ENCODE measurements at places on chromosomes 13 and 19.

DNA sequence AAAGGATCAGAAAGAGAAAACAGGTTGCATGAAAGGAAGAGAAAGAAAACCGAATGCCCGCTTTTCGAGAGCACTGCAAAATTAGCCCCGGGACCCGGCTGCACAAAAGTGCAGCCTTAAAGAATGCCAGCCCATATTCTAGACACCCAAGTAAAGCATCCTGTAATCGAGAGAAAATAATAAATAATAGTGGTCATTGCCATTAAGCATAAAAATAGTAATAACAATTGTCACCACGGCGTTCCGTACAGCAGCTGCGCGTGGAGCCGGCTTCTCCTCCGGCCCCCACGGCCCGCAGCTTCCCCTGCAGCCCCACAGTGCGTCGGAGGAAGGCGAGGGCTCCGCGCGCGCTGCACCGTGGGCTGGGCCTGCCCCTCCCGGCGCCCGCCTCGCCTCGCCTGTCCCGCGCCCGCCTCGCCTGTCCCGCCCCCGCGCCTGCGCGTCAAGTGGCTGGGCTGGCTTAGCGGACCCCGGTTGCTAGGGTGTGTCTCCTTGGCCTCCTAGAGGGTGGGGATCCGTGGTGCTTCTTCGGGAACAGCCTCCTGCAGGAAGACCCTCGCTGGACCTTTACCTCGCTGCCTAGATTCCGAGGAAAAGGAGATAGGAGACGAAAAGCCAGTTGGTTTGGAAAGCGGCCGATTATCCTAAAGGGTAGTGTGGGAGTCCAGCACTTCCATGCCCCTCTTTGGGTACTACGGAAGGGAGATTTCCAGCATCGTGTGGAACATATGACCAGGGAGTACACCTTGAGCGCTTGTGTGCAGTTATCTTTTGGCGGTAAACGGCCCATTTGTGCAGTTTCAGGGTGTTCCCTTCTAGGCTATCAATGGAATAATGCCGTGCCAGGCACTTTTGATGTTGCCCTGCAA lies at the start of gene LRRC63:
LRRC63 (plus strand) TSS at position 446 of the 869 bp plus-strand sequence. CDS start 1,107 bp downstream, outside the sequence.
- peak; percentile 93 for DNase-seq

GRCh38 chr19:53424968-53425597 lies 6.7 kb upstream of the ZNF761 start:
- peak; percentile 58 for DNase-seq

DNA sequence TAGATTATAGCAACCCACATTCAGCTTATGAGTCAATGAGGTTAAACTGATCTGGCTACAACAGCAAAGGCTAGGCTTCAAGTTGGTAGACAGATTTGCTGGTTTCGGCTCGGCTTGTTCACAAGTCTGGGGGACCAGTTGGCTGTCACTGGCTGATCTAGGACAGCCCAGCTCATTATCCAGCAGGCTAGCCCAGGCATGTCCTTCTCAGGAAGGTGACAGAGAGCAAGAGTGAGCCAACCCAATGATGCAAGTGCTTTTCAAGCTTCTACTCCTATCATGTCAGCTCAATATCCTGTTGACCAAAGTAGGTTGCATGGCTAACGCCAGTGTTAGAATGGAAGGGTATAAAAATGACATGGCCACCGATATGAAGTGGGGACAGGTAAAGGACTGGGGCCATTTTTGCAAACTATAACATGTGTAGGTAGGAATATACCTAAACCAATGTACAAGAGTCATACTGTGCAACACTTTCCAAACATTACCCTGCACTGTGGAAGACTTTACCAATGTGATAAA lies 220.9 kb upstream of the SOX21 start:
- no peak for DNase-seq

- DNase-seq = no peak
Measured at GRCh38 chr19:40763963-40764362, 11.4 kb upstream of the MIA start.

DNA sequence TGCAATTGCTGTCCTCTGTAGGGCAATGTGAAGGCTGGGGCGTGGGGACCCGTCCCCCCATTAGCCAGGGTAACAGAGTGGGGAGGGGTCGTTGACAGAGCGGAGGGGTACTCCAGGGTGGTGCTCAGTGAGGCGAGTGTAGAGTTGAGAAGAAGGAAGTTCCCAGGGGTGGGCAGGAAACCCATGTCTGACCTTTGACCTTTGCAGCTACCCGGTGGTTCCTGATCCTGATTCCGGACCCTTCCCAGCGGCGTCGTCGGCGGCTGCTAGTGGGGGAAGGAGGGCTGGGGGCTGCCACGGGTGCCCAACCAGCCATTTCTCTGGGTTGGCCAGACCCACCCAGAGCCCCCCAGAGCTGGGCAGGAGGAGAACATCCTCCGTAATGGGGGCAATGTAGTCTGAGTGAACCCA lies 2.1 kb upstream of the PLVAP start:
- DNase-seq = no peak

GRCh38 chr19:48638831-48639381 lies 1.7 kb upstream of the DBP start:
- peak; percentile 53 for DNase-seq

GRCh38 chr13:80259159-80259558 lies 81.8 kb downstream of the SPRY2 start:
- no peak for DNase-seq

GRCh38 chr13:65926750-65927171 lies 1303.4 kb downstream of the PCDH9 start:
- no peak for DNase-seq

DNA sequence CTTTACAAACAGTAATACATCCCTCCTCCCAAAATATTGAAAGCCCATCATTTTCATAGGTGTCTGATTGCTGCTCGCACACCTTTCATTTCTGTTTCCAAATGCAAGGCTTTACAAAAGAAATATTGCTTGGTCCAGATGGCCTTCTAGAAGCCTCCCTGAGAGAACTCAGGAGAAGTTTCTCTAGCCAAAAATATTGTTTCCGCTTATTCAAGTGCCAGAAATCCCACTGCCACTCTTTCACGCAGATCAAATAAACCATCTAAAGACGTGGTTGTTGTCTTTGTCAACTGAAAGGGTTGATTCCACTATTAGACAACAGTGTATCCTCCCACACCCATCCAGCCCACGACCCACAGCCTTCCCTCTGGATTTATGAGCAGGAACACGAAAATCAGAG lies 96.2 kb downstream of the ZIC5 start:
- no peak for DNase-seq

- DNase-seq = no peak
Measured at GRCh38 chr19:8884416-8884815, 52.2 kb downstream of the MBD3L1 start.

DNA sequence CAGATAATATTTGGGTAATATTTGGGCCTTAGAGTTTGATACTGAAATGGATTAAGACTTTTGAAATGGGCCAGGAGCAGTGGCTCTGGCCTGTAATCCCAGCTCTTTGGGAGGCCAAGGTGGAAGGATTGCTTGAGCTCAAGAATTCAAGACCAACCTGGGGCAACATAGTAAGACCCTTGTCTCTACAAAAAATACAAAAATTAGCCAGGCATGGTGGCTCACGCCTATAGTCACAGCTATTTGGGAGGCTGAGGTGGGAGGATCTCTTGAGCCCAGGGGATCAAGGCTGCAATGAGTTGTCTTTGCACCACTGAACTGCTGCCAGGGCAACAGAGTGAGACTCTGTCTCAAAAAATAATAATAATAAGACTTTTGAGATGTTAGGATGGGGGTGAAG lies 926 bp upstream of the ZNF836 start:
- DNase-seq = no peak

- no peak for DNase-seq
Measured at GRCh38 chr19:38135150-38135998, 88.6 kb downstream of the DPF1 start.

DNA sequence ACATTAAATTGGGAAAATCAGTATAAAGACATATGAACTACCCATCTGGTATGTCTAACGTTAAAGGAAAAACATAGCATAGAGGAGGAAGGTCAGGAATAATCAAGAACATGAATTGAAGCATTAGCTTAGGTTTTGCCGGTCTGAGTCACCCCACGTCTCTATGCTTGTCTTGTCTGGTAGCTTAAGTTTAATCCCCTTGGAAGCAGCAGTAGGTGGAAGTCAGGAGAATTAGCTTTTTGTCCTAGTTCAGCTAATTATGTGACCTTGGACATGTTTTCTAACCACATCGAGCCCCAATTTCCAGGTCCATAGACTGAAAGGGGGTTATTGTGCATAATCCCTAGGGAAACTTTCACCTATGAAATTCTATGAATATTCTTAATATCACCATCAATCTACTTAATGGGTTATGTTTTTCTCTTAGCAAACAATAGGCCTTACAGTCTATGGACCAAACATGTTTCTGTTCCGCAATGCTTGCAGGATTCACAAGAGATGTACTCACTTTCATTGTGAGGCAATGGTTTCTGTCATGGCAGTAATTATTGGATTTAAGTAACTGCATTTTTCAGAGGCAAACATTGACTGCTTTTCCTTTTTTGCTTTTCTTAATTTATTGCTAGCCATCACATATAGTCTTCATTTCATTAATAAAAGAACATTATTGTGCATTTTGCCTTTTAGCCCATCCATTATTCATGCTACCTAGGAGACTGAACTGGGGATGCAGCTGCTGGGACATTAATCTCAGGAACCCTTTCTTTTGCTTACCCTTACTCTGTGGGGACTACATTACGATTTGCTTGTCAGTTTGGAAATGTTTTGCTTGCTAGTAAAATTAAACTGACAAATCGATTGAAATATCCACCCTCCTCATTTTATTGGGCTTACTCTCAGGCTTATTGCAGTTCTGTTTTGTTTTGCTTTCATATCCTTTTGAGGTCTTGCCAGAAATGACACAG lies 304.8 kb upstream of the MAB21L1 start:
- DNase-seq = no peak

DNA sequence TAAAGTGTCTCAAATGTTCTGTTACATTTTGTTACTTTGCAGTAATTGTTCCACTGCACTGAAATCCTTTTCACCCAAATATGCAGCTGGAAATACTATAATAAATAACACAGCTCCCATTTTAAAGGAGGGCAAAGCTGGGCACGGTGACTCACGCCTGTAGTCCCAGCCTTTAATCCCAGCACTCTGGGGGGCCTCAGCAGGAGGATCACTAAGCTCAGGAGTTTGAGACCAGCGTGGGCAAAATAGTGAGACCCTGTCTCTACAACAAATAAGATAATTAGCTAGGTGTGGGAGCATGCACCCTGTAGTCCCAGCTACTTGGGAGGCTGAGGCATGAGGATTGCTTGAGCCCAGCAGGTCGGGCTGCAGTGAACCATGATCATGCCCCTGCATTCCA lies 7.5 kb upstream of the UBAC2 start:
- no peak for DNase-seq

DNA sequence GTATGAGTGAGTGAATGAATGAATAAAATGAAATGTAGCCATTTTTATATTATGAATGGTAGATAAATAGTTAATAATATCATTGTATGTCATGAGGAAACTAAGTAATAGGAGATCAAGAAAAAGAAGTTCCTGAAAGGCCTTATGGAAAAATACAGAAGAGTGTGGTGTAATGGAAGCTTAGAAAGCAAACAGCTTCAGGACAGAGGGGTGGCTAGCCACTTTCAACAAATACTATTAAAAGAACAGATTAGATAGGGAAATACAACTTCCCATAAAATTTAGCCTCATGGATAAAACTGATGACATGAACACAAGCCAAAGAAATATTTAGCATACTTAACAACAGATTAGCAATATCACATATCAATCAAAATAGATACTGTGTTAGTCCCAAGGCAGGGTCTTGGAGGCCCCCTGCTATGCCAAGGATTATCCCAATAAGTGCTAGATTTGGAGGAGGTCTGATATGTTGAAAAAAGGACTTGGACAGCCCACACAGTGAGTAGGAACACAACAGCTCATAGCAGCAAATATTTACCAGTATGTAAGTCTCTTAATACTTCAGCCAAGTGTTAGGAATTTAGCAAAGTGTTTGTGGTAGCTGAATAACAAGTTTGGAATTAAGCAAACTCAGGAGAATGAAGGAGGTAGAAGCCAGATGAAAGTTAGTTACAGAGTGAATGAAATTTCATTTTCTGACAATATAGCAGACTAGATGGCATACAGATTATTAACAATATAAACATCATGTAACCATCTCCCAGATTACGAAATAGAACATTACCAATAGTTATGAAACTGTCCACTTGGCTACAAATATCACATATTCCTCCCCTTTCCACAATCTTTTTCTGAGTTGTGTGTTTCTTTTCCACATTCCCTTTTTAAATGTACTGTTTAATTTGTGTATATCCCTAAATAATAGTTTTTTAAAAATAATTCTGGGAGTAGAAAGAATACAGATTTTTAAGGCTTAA lies 1632.0 kb downstream of the PCDH9 start:
- DNase-seq = no peak

DNA sequence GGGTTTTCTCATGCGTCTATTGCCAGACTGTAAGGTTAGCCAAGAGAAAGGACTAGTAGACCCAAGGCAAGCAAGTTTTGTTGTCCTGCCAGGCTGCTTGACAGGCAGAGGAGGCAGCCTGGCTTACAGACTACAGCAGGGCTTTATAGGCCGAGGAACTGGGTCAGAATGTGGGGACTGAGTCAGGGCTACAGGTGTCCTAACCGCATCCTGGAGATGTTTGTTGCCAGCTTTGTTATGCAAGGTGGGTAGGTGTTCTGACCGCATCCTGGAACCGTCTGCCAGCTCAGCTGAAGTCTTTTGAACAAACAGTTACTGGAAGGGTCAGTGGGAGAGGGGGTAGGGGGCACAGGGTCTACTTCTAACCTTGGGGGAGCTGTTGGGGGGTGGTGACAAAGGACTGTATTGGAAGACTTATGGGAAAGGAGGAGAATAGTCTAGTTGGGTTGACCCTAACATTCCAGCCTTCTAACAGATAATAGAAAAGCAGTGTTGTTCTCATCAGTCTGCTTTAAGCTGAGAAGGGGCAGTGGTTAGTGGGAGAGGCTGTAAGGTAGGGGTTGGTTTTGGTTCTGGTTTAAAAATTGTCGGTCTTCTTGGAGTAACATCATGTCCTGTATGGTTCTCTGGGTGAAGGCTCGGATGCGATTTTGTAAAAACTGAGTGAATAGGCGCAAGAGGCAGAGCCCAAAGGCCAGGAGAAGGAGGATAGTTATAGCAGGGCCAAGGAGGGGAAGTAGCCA lies 913.8 kb upstream of the SLITRK5 start:
- no peak for DNase-seq

DNA sequence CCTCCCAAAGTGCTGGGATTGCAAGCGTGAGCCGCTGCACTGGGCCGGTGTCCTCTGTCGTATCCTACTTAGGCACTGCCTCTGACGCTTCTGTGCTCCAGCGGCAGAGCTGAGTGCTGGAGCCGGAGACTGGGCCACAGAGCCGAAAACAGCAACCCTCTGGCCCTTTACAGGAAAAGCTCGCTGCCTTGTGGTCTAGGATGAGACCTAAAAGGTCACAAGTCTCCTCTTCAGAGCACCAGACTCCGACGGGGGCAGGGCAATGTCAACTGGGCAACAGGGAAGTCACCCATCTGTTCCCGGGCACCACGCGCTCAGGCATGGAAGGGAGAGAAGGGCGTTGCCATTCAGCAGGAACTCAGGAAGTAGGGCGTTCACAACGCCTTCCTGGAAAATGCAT lies 91.7 kb downstream of the GADD45B start:
- no peak for DNase-seq

GRCh38 chr13:110652764-110653163 lies 37.4 kb downstream of the NAXD start:
- no peak for DNase-seq
